Fibroblast of skin of right quadriceps (primary cell): ENCODE measurements at places on chromosomes 5 and 9.

- DNase-seq, result peak; percentile 84
These were observed 23.4 kb downstream of the PAM start for GRCh38 chr5:102778478-102778877.

DNA sequence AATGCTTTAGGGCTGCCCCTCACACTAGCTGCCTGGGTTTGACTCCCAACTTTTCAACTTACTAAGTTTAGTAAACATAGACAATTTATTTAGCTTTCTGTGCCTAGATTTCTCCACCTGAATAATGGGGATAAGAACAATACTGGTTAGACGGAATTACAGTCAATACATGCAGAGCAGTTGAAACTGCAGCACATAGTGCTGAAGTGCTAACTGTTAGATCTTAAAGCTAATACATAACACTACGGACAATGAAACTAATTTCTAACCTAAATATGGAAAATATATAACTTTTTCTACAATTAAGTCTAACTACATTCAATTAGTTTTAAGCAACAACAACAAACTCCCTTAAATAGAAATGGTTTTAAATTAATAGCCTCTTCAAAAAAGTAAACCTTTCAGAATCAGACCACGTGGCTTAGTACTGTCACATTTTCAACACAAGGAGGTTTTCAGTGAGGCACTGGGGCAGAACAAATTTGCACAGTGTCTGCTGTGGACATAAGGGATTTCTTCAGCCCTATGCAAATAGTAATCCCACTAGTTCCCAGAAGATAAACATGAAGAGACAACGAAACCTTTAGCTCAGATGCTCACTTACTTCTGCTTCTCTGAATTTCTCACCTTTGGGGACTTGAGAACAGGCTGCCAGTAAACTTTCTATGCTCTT, 293.4 kb downstream of the EDIL3 start:
- DNase-seq, result no peak

GRCh38 chr5:175116466-175117048, 327.4 kb downstream of the DRD1 start:
- no peak for DNase-seq

GRCh38 chr5:42872865-42873264, 61.2 kb upstream of the SELENOP start:
- no peak for DNase-seq

- no peak for DNase-seq
These were observed 97.4 kb downstream of the HINT1 start for GRCh38 chr5:131067636-131068035.

- no peak for DNase-seq
These were observed 346.8 kb upstream of the NUDT12 start for GRCh38 chr5:103909391-103909790.

DNA sequence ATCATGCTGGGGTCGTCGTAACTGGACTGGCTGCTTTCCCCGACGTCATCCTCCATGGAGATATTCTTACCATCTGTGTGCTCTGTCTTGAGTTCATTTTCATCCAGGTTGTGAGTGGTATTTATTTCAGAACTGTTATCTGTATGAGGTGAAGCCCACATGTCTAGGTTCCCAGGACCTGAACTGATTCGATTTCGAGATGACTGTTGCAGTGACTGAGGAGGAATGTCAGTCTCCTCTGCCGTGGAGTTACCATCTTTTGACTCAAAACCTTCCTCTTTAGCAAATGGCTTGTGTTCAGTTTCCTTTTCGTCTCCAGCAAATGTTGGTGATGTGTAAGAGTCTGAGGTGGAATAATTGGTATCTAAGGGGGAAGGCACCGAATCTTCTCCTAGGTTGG, 55.2 kb upstream of the PCA3 start:
- DNase-seq, result no peak

DNA sequence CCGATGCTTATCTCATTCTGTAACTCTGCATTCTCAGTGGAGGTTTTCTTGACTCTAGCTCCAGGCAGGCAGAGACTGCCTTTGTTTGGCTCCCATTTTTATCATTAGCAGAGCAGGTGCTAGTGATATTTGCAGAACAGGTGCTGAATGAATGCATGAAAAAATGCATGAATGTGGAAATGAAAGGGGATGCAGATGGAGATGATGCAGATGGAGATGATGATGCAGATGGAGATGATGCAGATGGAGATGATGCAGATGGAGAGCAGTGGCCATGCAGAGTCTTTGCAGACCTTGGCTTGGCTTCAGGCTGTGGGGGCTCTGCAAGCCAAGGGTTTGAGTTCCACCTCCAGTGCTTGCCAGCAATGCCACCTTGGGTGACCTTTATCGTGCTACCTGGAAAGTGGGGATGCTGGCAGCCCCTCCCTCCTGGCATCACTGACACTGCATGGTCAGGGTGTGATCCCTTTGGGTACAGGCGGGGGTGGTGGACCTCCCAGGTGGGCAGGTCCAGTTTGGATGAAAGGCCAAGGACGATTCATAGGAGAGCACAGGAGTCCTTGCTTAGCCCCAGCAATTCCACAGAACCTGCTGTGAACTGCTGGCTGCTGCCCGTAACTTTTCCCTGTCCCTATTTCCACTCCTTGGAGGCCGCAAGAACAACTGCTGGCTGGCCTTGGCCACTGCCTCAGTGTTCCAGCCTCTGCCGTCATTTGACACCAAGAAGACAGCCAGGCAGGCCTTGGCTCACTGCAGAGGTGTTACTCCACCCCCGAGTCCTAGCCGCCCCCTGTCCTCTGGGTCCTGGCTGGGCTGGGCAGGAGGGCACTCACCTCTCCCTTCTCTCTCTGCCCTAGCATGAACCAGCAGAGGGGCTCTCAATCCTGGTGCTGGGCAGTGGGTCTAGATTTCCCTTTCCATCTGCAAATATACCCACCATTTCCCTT, 33.0 kb downstream of the ERGIC1 start:
- DNase-seq, result no peak

- DNase-seq, result no peak
These were observed 5.4 kb upstream of the DPYSL3 start for GRCh38 chr5:147515269-147515668.

- no peak for DNase-seq
These were observed 76.8 kb downstream of the PIK3R1 start for GRCh38 chr5:68292316-68292715.

DNA sequence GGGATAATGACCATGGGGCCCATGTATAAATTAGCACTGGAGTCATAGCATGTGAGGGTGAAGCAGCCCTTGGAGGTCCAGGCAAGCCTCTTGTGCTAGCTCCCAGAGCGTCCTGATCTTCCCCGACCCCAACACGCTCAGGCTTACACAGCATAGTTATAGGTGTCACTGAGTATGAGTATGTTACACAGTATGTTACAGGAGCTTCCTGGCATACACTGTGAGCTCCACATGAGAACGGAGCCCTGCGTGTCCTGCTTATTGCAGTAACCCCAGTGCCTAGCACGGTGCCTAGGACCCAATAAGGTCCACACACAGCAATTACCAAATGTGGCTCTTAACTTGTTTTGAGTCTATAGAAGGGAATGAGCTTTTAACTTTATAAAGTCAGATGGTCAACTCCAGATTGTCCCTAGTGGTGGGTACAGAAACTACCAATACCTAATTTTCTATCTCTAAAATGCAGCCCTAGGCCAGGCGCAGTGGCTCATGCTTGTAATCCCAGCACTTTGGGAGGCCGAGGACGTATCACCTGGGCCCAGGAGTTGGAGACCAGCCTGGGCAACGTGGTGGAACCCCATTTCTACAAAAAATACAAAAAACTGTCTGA, 64.1 kb downstream of the PLAC8L1 start:
- no peak for DNase-seq

- no peak for DNase-seq
These were observed 39.7 kb downstream of the LMNB1 start for GRCh38 chr5:126816649-126817048.

- peak; percentile 24 for DNase-seq
These were observed 7.9 kb downstream of the TICAM2 start for GRCh38 chr5:115594128-115595047.

DNA sequence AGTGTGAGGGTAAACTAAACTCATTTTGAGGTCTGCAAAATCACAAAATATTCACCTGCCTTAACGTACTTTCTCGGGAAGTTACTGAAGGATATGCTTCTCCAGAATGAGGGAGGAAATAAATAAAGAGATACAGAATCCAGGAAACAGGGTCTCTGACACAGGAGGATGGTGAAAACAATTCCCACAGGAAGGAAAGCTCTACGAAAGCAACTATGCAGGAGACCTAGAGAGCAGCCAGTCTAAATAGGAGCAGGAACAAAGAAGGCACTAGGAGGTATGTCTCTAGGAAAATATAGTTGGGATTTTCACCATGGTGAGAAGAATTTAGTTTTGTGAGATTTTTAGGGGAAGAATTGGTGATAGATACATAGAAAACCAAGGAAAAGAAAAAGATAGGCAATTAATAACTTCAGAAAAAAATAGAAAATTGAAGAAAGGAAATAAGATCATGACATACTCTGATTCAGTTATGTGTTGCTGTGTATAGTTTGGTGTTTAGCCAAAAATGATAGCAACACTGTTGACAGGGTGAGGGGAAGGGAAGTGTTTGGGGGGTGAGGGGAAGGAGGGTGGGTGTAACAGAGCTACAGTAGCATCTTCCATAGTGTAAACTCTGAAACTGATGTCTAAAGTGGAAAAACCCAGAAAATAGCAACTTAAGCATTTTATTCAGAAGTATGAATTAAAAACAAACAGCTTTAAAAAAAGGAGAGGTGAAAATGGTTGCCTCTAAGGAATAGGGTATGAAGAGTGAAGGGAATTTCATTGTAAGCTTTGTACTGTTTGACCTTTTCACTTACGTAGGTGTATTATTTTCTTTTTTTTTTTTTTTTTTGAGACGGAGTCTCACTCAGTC, 9.8 kb downstream of the GPR21 start:
- no peak for DNase-seq

DNA sequence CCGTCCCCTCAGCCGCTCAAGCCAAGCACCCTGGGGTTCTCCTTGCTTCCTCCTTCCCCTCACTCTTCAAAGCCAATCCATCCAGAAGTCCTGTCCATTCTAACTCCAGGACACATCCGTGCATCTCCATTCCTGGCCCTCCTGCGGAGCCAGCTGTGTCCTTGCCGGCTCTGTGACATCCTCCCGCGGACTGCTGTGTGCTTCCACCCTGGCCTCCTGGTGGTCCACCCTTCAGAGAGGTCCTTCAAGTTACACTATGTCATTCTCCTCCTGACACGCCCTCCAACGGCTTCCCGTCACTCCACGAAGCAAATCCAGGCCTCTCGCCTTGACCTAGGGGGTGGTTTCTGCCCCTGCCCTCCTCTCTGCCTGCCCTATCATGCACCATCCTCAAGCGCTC, 13.0 kb upstream of the SCGB3A1 start:
- no peak for DNase-seq

GRCh38 chr5:1445689-1446601, 705 bp upstream of the SLC6A3 start:
- no peak for DNase-seq

GRCh38 chr5:92371889-92372235, 988.7 kb upstream of the ARRDC3 start:
- no peak for DNase-seq

GRCh38 chr5:20368571-20369517, 380.8 kb upstream of the CDH18 start:
- no peak for DNase-seq

- DNase-seq, result no peak
These were observed 6.7 kb downstream of the MYO10 start for GRCh38 chr5:16929347-16929746.

DNA sequence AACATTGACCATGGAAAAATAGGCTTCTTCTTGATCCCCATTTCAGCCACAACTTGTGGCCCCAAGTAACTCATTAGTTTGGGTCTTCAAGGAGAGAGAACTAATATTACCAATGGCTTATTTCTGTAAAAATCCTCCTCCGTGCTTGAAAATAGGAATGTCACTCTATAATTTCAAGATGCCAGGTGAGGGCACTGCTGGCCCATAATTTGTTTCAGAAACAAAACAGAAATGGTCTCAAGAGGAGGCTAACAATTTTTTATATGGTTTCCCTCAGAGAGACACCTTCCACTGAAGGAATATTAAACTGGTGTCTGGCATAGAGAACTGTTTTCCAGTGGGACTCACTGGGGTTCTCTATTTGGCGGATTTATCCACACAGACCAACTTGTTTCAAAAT, 437.0 kb upstream of the TRPC7 start:
- peak; percentile 38 for DNase-seq

DNA sequence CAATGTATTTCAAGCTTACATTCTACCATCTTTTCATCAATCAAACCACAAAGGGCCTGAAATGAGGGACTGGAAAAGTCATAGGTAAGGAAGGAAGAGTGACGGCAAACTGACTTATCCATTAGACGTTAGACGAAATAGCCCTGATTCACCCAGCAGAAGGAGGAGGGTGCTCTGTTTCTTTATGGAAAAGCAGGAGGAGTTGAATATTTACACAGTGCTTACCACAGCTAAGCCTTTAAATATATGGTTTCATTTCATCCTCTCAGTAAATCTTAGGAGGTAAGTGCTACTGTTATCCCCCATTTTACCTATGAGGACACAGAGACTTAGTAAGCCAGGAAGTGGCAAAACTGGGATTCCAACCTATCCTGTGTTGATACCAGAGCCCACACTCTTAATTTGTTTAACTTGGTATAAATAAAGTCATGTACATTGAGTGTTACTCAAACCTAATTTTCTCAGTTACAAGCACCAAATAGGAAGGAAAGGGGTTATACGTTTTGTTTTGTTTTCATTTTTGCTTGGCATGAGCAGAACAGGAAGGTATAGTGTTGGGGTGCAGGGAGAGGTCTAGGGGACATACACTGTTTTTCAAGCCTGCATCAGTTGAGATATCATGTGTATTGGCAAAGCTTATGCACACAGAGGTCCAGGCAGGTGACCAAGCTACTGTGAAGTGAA, 98.1 kb upstream of the IFNK start:
- DNase-seq, result no peak

- no peak for DNase-seq
These were observed 44.7 kb upstream of the MYOT start for GRCh38 chr5:137822984-137823383.

DNA sequence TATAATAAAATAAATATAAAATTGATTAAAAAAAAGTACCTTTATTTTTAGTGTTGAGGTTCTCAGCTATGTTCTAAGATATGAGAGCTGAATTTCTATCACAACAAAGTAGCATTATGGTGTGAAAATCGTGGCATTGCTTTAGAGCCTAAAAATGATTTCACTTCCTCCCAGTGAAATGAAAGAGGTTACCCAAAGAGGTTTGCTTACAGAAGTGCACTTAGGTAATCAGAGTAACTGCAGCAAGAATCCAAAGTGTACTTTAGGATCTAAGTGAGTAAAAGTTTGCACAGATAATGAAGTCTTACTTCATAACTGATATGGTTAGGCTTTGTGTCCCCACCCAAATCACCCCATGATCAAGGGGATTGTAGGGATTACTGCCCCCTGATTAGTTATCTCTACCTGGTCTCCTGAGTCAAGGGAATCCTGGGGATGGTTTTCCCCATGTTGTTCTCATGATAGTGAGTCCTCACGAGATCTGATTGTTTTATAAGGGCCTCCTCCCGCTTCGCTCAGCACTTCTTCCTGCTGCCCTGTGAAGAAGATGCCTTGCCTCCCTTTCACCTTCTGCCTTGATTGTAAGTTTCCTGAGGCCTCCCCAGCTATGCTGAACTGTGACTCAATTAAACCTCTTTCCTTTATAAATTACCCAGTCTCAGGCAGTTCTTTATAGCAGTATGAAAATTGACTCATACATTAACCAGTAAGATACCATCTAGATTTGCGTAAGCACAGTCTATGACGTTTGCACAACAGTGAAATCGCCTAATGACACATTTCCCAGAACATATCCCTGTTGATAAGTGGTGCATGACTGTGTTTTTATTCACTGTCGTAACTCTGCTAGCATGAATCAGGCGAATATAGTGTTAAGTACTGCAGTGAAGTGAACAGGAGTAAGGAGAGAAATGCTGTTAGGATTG, 40.3 kb upstream of the LRRC70 start:
- DNase-seq, result peak; percentile 72

GRCh38 chr9:77981332-77981731, 50.3 kb downstream of the GNAQ start:
- peak; percentile 17 for DNase-seq
